Amniotic stem cell (primary cell): ENCODE measurements at places on chromosomes 16 and 17.

- DNase-seq, result no peak
Observed at GRCh38 chr17:5789528-5789927, 205.2 kb upstream of the NLRP1 start.

DNA sequence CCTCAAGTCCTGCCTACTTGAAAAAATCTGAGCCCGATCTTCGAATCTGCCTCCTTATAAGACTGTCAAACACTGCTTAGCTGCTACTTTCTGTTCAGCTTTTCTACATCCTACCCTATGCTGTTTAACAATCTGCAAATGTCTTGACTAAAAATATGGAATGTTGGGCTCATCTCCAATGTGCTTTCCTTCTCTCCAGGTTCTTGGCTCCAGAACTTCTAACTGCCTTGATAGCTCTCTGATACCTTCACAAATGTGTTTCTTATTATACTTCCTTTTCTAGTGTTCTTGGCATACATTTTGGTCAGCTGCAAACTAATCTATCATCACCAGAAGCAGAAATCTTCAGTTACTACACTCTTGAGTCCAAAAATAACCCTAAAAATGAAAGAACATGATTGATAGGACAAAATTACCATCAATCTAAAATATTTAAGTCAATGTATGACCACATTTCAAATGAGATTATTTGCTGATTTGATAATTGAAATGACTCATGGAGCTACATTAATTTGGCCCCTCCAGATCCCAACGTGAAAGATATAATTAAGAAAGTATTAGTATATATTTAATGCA is 372.3 kb upstream of the MON1B start:
- no peak for DNase-seq

DNA sequence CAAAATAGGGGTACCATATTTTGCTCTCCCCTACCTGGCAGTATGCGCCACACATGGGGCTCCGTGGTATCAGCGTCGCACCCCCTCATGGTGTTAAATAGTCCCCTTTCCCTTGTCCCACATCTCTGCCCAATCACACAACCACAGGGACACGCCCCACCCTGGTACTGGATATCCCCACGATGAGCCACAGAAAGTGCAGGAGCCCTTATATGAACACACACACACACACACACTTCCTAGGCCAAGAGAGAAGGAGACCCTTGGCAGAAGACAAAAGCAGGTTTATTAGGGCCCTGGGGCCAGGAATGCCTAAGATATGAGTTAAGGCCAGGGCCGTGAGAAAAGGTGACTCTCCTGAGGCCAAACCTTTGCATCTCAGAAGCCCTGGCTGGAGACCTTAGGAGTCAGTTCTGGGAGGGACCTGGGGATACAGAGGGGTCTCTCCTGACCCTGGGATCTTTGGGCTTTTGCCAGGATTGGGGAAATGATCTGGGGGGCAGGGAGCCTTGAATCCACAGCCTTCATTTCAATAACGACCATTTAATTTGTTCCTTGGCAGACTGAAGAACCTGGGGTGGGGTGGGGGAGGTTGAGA is 11.6 kb downstream of the COPZ2 start:
- no peak for DNase-seq

DNA sequence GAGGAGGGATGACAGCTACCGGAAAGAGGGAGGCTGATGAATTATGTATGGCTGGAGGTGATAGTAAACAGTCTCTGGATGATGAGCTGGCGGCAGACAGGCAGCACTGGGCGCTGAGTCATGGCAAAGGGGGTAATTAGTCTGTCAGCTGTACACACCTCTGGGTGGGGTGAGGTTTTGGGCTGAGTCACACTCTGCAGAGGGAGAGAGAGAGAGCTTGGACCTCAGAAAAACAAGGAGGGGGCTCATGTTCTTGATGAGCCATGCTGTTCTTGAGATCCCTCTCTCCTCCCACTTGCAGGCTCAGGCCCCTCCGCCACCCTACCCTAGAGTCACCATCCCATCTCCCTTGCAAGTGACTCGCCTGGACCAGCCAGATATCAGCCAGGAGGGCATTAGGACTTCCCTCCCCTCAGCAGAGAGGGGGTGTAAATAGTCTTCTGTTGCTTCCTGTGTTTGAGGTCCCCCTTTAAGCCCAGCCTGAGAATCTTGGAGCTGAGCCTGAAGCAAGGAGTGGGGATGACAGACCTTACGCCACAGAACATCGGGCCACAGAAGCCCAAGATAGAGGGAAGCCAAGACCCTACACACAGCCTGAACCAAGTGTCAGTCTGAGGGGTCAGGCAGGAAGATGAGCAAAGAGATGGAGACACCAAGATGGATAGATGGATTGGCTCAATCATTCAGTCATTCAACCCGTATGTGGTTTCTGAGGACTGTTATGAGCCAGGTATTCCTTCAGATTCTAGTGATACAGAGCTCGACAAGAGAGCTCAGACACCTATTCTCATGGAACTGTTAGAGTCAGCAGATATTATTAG is 383.2 kb upstream of the CCL2 start:
- DNase-seq, result no peak

- peak; percentile 91 for DNase-seq
Observed at GRCh38 chr16:84603140-84603816, 14.6 kb downstream of the COTL1 start.

GRCh38 chr17:63622574-63623390 is 565 bp downstream of the MAP3K3 start:
- DNase-seq, result no peak

DNA sequence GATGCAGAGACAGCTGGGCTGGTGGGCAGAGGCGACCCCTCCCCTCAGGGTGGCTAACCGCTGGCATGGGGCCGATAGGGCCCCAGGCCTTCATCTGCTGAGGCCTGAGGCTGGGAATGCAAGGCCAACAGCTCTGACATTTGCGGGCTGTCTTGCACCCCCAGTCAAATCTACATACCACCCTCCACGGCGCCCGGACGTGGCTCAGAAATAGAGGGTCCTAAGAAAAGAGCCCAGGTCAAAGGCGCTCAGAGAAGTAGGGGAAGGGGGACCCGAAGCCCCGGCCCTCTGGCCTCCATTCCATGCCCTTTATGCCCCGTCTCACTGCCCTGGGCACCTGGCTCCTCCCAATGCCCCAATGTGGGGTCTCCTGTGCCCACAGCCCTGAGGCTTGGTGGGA is 142.3 kb downstream of the C16orf78 start:
- DNase-seq, result no peak

DNA sequence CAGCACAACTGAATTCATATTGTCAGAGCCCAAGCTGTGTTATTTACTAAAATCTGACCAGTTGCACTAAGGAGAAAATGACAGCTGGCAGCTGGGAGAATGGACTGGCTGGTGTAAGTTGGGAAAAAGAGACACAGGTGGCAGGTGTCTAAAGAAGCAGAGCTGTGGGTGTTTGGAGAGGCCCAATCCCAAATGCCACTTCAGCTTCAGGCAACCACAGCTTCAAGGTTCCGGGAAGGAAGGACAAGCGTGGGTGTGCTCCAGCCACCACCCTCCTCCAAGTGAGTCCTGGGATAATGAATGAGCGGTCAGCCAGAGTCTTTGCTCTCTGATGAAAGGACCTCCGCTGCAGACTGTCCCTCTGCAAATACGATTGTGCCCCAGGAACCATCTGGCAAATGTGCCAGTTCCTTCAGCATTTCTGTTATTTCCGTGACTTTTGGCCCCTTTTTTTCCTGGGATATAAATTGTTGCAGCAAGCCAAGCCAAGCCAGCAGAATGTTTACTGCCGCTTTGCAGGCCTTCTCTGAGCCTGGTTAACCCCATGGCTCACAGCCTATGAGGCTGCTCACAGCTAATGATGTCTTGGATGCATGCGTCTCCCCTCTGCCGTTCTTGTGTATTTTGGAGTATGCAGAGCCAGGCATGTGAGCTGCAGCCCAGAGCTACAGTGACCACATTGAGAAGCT is 9.5 kb upstream of the RHBDL3 start:
- no peak for DNase-seq
